T-helper 1 cell (primary cell): ENCODE measurements at places on chromosomes 11 and 22.

- DNase-seq, result peak; percentile 31
These were observed at the start of gene PKNOX2 for GRCh38 chr11:125164422-125165110. TSS of gene PKNOX2 (plus strand) at chr11:125164751. CDS start at chr11:125351306, 186,555 bp downstream.

DNA sequence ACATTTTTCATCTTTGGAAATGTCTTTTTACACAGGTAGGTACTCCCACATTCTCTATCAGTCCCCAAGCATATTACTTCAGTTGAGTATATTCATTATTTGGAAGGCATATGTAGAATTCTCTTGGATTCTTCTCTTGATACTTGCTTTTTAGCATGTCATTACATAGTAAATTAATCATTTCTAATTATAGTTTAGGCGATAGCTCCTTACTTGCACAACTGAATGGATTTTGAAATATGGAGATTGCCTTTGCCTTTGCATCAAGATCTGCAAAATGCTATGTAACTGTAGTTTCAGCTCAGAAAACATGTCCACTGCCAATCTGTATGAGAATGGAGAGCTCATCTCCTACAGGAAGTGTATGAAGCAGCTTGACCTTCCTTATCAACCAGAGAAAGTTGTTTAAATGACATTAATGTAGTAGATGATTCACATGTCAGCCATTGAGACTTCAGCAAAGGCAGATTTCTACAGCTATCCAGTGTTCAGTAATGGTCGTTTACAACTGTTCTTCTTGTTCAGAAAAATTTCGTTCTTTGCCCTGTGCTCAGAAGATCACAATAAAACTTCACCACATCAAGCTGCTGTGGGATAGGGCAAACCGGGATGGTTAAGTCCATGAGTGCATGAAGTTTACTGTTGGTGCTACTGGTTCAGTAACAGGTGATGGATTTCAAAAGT is 61.6 kb downstream of the PPP6R3 start:
- DNase-seq, result no peak

GRCh38 chr11:70470127-70470526 is 71.8 kb downstream of the CTTN start:
- DNase-seq, result no peak

GRCh38 chr11:12028303-12028702 is 19.9 kb upstream of the DKK3 start:
- DNase-seq, result no peak

DNA sequence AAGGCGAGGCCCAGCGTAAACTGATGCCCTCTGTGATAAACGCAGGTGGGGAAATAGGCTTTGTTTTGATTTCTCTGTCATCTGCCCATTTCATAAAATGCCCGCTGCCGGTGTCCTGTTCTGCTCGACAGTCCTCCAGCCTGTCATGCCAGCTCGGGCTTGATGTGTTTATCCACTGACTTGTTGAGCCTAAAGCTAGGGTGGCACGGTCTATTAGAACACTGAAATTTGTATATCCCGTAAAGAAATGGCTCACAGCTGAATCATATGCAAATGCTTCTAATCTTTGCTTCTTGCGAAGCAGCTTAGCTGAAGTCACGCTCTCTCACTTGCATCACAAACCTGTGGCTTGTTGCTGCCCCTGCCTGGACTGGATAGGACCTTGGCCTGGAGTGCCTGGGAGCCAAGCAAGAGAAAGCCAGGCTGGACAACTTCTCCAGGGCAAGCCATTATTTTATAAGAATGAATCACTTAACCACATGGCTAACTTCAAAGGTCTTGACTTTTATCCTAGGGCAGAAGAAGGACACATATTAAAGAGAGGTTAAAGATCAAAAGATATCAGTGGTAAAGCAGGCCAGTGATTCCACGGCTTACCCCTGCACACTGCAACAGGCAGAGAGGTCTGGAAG is 33.1 kb downstream of the EHF start:
- DNase-seq, result no peak

GRCh38 chr11:128472128-128473089 is 114.9 kb downstream of the ETS1 start:
- no peak for DNase-seq

- DNase-seq, result no peak
These were observed 338.8 kb upstream of the KIRREL3 start for GRCh38 chr11:127339376-127339775.

GRCh38 chr11:87398931-87399330 is 361.2 kb downstream of the TMEM135 start:
- DNase-seq, result no peak

DNA sequence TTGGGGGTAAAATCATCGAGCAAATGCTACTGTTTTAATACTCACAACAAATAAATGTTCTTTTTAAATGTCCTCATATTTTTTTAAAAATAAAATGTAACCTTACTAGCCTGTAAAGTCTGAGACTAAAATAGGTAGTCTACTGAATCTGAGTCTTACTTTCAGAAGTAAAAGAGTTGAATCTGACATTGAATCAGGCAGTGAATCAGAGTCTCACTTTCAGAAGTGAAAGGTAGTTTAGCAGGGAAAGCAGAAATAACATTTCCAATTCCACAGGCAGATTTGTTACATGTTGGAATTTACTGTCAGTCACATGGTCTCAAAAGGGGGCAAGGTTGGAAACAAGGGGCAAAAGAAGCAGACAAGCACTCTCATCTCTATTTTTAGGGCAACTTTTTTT is 143.0 kb downstream of the ELP4 start:
- DNase-seq, result no peak

DNA sequence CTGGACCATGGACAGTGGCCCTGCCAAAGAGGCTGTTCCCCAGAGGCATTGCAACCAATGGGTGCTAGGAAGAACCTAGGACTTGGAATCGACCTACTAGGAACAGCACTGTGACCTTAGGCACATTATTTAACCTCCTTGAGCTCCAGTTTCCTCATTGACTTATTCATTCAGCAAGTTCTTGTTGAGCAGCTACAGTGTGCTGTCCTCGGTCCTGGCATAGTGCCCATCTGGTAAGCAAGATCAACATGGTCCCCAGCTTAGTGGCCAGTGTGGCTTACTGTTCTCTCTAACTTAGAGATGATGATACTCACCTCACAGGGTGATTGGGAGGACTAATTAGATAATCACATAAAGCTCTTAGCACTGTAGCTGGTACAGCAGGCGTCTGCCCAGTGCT is 8.2 kb downstream of the ABCG4 start:
- no peak for DNase-seq

- DNase-seq, result no peak
These were observed 3.7 kb downstream of the SERPIND1 start for GRCh38 chr22:20777420-20778177.

- no peak for DNase-seq
These were observed 2.4 kb upstream of the GDPD5 start for GRCh38 chr11:75527938-75528735.
